Effector CD4-positive, alpha-beta T cell (primary cell): ENCODE measurements at places on chromosomes 3 and 15.
A peak's percentile ranks its signal among the peaks of the same experiment; 100 is the strongest.

- DNase-seq: no peak
Observed at GRCh38 chr3:156689608-156690007, 15.2 kb downstream of the TIPARP start.

GRCh38 chr3:14418296-14419250, 16.2 kb downstream of the SLC6A6 start:
- DNase-seq: no peak

DNA sequence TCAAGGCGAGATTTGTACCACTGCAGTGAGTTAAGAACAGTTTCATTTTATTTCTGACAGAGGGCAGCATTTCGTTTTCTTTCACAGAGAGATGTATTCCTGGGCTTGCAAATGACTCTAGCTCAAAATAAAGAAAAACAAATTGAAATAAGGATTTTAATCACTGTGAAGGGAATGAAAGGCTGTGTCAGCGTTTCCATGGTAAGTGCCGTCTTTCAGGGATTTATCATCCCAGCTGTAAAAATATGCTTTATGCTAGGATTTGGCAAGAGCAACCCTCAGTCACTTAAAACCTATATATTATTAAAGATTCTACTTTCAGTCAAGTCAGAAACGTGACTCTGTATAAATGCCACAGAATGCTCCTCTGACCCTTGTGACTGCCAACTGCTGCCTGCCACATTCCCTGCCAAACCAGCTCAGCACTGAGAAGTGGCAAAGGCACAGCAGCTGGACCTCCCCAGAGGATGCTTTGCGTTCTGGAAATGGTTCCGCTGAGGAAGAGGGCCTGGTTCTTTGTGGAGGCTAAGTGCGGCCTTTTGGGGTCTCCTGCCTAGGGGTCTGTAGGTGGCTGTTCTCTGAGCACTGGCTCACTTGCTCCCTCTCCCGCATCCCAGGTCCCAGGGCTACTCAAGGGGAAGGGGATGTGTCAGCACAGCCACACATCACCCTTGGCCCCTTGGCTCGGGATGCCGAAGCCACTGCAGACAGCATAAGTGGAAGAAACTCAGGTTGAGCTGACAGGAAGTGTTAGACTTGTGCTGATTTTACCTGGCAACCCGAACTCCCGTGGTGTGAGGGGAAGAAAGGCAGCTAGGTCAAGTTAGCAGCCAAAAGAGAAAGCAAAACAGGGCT, 56.6 kb upstream of the POMGNT2 start:
- peak; percentile 34 for DNase-seq

DNA sequence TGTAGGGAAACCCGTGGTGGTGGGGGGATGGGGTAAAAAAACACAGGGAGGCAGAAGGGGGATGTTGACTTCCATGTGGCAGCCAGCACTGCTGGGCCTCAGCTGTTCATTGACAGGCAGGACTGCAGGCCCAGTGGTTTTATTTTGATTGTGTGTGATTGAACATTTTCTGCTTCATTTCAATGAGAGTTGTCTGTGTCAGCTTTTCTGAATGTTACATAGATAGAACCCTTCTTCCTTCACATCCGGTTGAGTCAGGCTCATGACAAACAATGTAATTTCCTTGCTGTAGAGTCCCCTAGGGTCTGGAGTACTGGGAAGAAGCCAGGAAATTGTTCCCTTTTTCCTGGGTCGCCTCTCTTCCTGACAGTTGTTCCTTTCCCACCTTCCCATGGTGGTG, 8.2 kb upstream of the RPP25 start:
- no peak for DNase-seq

DNA sequence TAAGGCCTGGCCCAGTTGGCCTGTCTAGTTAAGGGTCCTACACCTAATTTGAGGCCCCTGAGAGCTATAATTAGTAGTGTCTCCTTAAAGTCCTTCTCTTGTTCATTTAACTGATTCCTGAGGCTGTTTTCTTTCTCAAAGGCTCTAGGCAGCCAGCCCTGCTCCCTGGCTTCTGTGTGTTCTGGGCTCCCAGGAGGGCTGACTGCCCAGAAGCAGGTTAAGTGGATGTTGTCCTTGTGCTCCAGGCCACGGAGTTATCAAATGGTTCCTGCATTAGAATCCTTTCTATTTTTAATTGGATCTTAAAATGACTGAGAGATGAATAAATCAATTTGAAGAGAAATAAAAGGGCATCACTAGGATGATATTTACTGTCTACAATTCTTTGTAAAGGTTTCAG, 140.0 kb downstream of the SNRK start:
- no peak for DNase-seq

GRCh38 chr3:137760341-137761098, 3.6 kb upstream of the SOX14 start:
- DNase-seq: no peak

DNA sequence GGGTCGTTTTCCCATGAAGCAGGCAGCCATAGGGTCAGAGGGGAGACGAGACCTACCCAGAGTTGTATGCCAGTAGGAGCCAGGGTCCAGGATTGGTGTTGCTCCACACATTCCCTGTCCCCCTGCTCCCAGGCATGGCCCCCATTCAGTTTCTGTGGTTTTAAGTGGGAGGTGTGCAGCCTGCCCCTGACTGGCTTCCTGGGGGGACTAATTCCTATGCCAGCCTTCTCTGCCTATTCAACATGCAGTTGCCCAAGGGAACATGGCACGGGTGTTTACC, 126.3 kb downstream of the EEFSEC start:
- no peak for DNase-seq

DNA sequence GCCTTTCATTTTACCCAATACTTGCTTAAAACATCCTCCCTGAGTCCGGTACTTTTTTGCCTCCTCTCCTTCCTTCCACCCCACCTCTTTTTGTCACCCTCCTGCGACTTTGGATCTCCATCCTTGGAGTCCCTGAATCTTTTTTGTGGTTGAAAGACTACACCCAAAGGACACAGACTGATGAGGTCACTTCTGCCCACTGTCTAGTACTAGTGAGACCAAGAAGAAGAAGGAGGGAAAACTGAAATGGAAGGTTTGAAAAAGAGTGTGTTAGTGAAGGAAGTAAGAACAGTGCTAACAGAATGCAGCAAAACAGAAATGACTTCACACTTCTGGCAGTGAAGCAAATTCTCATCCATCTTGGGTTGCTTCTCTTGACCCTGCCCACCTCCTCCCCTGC, 6.6 kb downstream of the B3GNT5 start:
- DNase-seq: no peak

DNA sequence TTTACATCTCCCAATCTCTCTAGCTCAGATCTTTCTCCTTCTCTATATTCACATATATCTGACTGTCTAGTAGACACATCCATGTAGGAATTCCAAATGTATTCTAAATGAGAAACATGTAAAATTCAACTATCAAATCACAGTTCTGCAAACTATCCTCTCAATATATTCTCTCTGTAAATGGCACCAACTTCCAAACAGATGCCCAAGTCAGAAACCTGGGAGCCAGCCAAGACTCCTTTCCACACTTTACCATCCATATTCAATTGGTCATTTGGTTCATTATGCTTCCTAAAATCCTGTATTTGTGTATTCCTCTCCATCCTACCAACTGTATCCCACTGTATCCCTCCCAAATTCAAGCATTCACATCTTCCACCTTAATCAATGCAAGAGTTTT, 53.0 kb upstream of the INO80 start:
- DNase-seq: no peak

DNA sequence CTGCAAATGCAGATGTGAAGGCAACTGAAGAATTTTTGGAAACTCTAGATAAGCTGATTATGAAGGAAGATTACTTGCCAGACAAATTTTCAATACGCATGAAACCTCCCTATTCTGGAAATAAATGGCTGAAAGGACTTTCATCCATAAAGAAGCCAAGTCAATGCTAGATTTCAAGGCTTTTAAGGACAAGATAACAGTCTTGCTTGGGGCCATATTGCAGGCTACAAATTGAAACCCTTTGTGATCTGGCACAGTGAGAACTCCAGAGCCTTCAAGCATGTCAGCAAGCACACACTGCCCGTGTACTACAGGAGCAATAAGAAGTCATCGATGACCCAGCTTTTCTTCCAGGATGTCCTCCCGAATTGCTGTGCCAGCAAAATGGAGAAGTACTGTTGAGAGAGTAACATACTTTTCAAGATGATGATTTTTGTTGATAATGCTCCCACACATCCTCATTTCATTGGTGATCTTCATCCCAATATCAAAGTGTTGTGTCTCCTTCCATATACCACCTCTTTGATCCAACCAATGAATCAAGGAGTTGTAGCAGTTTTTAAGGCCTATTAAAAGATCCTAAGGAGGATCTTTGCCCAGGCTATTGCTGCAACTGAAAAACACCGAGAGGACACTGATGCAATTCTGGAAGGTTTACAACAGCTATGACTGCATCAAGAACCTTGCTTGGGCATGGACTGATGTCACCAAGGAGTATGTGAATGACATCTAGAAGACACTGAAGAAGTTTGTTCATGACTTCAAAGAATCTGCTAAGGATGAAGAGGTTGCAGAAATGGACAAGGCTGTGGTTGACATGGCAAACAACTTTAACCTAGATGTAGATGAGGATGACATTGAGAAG, 20.3 kb downstream of the CALML4 start:
- no peak for DNase-seq

DNA sequence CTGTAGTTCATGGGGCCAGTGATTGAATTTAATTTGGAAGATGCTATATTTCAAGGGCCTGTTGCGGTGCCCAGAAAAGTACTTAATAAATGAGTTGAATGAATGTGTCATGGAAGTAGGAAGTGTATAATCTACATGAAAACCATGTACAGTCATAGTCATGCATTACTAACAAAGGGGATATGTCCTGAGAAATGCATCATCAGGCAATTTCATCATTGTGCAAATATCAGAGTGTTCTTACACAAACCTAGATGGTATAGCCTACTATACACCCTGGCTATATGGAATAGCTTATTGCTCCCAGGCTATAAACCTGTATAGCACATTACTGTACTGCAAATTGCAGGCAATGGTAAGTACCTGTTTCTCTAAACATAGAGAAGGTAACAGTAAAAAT, 10.7 kb upstream of the MYO5C start:
- DNase-seq: no peak

GRCh38 chr15:94620632-94621031, 389.3 kb downstream of the MCTP2 start:
- no peak for DNase-seq
